ENCODE measurements at places on chromosomes 1 and 21.
A peak's percentile ranks its signal among the peaks of the same experiment; 100 is the strongest.

DNA sequence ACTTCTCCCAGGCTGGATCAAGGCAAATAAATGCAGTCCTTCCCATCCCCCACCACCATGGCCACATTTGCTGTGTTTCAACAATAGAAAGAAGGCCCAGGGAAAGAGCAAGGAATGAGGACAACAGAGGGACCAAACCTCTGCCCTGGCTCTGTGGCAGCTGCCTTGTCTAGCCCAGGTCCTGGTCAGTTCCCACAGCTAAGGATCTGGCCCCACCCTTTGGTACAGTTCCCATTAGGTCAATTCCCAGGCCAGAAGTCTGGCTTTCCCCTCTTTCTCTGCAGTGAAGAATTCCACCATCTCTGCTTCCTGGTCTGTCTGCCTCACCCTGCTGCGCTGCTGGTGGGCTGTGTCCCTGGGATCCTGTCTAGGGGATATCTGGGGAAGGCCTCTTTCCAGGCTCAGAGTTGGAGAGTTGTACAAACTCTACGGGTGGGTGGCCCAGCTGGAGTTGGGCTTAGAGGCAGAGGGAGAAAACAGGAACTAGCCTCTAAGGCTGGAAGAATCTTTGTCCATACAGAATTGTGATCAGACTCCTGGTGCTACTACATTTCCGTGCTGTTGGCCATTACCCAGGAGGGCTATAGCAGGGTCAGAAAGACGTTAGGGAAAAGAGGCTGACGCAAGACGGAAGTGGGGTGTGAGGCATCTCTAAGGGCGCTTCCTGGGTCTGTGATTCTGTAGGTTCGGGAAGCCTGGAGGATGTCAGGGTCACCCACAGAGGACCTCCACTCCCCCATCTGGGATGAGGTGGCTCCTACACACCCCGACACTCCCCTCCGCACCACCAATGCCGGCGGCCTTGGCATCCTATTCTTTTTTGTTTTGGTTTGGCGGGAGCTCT is 953 bp upstream of the NDUFS2 start:
- DNase-seq = no peak

GRCh38 chr1:174964261-174964971 is 35.3 kb upstream of the CACYBP start:
- peak; percentile 81 for DNase-seq

- no peak for DNase-seq
These were observed 29.3 kb downstream of the ZBTB8B start for GRCh38 chr1:32494196-32494595.

GRCh38 chr21:39730418-39731157 is 14.4 kb upstream of the IGSF5 start:
- no peak for DNase-seq

- DNase-seq = no peak
These were observed 57.3 kb downstream of the SLC37A1 start for GRCh38 chr21:42570841-42571387.

GRCh38 chr1:6005276-6005917 is 13.2 kb upstream of the NPHP4 start:
- no peak for DNase-seq

DNA sequence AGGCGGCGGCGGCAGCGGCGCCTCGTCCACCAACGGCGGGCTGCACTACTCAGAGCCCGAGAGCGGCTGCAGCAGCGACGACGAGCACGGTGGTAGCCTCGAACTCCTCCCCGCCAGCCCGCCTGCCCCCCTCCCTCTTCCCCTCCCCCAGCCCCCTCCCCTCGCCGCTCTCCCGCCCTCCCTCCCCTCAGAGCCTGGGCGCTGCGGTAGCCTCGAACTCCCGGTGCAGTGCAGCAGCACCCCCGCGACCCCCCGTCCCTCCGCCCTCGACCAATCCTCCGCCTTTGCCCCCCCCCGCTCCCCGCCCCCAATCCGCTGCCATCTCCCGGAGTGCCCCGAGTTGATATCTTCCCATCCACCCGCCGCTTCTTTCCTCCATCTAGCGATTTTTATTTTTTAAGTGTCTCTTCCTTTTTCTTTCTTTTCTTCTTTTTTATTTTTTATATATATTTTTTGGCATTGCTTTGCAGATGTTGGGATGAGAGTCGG is 516 bp downstream of the RCOR3 start:
- no peak for DNase-seq

DNA sequence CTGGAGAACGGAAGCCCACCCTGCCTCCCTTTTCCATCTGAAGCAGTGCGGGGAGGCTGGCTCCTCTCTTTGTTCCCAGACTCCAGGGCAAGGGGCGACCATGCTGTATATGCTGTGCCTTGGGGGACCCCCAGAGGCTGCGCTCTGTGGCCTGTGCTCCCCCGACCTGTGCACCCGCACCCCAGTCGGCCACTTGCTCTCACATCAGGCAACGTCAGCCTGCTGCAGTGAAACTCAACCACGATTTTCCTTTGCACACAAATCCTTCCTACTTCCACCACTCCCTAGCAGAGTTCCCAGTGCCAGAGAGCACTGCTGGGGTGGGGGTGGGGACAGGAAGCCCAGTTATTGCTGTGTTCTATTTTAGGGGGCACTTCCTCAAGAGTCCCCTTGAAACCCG is 52.5 kb downstream of the SIM2 start:
- no peak for DNase-seq

- no peak for DNase-seq
These were observed 19.6 kb downstream of the EDN2 start for GRCh38 chr1:41464885-41465284.

DNA sequence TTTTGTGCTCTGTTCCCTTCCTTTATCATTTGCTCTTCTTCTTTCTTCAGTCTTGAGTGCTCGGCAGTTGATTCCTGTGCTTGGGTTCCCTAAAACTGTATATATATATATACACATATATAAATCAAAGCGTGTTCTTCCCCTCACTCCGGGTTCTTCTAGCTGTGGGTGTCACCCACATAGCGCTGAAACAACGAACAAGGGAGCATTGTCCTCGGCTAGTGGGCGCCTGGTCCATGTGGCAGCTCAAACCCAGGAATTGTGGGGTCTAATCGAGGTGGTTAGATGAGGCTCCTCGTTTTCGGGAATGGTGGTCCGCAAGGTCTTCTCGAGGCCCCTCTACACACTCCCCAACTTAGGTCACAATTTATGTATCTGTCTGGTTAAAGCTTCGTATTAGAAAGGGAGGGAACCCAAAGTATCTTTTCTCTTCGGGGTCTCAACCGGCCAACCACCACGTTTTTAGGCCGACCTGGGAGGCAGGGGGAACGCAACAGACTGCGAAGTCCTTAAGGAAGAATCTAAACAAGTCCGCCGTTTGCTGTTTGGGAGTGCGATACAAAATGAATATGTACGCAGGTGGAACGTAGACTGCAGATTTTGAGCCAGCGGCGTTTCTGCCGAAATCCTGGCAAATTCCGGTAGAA is 504 bp upstream of the SDHC start:
- no peak for DNase-seq

- no peak for DNase-seq
These were observed 29.7 kb downstream of the CHODL start for GRCh38 chr21:18274370-18274769.

DNA sequence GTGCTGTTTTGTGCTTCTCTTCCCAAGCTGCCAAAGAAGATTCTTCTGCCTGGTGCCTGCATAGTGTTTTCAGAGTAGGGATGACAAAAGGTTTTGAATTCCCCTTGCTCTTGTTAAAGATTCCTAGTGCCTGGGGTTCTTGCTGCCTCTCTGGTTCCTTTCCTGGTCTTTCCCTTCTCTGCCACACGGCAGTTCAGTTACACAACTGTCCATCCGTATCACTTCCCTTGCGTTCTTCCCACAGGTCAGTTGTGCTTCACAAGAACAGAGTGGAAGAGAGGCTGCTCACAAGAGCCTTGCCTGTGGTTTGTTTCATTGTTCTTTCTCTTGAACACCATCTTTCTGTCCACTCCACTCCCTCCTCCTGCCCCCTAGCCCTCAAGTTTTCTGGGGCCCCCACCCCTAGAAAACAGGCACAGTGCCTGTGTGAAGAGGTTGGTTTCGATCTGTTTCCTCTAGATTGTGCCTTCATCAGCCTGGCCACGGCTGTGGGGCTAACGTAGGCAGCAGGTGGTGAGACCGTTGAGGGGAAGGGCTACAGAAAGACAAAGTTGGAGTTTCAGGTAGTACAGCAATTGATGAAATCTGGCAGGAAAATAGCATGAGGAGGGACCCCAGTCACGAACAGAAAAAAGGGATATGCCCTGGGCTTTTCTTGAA is 5.8 kb downstream of the VASH2 start:
- DNase-seq = no peak

- DNase-seq = no peak
These were observed 19.3 kb downstream of the SPEN start for GRCh38 chr1:15866721-15867201.

DNA sequence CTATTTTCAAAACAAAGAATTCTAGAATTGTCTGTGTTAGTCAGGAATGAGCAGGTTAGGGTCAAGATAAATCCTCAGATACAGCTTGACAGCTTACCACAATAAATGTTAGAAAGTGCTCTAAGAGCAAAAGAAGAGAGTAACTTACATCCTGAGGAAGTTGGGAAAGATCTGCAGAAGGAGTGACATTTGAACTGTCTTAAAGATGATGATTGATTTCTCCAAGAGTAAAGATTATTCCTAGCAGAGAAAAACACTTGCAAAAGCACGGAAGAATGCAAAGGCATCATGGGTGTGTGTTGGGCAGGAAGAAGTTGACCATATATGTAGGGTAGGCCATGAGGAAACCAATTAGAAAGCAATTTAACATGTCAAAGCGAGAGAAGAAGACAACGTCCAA is 175.4 kb downstream of the LRRC7 start:
- no peak for DNase-seq

GRCh38 chr1:89703469-89703868 is 70.5 kb downstream of the LRRC8C start:
- DNase-seq = no peak

GRCh38 chr1:16145030-16145661 is 10.7 kb downstream of the EPHA2 start:
- DNase-seq = no peak

DNA sequence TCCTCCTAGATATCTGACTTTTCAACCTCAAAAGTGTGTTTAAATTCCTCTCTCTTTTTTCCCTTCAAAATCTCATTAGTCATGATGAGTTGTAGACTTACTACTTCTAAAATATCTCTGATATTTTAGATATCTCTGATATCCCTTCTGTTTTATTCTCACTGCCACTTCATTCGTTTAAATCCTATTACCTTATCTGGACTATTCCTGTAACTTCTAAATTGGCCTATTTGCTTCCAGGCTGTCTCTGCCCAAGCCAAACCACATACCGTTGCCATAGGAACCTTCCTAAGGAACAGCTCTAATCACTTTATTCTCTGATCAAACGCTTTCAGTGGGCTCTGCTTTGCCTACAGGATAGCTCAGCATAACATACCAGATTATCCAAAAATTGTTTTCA is 333.1 kb upstream of the CHRM3 start:
- DNase-seq = no peak

GRCh38 chr1:20511518-20512428 is 3.8 kb upstream of the MUL1 start:
- no peak for DNase-seq

DNA sequence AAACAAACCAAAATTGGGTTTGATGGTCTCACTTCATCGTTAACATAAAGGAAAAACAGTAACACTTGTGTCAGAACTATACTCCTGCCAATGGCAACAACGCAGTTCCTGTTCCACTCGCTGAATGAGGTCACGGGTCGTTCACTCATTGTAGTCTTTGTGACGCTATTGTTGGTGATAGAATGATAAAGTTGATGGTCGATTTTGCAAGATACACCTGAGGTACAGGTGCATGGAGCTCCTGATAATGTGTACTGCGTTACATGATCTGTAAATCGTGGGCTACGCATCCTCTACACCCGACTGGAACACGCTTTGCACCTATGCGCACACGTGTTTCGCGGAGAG is 391 bp upstream of the CENPS start:
- DNase-seq = no peak

GRCh38 chr1:160296036-160296435 is 11.1 kb upstream of the PEX19 start:
- DNase-seq = no peak

DNA sequence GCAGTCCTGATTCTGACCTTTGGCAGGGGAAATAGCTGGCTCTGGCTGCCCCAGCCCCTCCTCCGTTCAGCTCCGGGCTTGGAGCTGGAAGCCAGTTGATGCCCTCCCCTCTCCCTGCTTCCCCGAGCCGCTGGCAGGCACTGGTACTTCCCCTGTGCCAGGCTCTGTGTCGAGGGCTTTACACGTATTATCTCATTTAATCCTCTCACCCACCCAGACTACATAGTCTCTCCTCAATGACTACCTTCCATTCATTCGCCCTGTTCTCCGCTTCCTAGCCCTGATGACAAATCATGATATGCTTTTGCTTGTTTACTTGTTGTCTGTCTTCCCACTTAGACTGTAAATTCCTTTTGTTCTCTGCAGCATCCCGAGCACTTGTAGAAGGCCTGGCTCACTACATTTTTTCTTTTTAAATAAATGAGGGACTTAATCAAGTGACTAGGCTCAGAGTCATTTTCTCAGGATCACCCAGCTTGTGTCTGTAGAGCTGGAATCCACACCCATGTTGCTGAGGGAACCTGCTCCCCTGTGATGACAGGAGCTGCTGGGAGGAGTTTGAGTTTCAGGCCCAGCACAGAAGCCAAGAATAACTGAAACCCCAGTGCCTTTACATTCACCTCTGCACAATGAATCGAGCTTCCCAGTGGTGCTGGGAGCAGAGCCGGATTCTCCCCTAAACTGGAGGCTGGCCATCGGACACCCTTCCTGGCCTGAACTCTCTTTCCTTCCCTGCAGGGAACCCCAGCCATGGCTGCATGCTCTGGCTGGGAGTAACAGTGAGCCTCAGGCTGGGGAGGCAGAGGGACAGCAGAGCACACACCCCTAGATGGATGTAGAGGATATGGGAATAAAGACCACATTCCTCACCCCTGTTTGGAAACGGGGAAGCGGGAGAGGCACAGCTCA is 58.3 kb downstream of the UBIAD1 start:
- no peak for DNase-seq

DNA sequence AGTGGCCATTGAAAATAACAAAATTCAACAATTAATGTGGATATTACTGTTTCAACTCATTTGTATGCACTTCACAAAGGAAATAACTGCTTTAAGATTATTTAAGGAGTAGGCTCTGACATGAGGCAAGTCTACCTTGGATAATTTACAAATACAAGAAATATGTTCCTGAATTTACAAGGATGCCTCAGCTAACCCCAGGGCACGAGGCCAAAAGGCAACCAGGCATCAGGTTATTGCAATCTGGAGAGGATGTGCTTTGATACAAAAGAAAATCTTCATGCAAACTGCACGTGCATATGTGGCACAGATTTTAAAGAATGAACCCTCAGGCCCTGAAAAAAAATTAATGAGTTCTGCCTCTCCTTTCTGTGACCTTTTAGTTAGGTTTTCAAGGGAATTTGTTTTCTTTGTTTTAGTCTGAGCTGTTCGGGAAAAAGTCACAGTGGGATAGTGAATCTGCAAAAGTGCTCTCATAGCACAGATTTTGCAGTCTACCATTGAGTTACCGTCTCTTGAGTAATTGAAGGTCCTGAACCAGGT is 1304.2 kb upstream of the ADGRL4 start:
- no peak for DNase-seq
